Activated CD4-positive, alpha-beta T cell treated with anti-CD3 and anti-CD28 coated beads, Interleukin-2, amount 10 ng/mL, durations not matched to agents 7 days and 5 days (primary cell): ENCODE measurements at places on chromosomes 16 and 17. TPM values are rescaled to one million over a fixed set of nuclear protein-coding genes. Genes with fewer than 3 reads are reported as not detected.

DNA sequence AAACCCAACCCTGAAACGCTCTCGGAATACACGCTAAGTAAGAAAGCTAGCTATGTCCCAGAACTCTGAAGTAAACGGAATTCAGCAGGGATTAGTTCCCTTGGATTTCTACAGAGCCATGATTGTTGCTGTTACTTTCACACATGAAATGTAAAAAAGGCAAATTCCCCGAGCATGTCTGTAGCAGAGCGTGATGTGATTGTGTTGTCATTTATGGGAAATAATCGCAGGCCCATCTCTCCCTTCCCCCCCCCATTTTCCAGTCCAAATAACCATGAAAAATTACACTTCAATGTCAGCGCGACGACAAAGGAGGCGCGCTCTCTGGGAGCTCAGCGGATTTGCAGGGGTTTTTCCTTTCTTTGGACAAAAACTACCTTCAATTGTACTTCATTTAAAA, 209.0 kb downstream of the ZFHX3 start:
- no peak for DNase-seq

DNA sequence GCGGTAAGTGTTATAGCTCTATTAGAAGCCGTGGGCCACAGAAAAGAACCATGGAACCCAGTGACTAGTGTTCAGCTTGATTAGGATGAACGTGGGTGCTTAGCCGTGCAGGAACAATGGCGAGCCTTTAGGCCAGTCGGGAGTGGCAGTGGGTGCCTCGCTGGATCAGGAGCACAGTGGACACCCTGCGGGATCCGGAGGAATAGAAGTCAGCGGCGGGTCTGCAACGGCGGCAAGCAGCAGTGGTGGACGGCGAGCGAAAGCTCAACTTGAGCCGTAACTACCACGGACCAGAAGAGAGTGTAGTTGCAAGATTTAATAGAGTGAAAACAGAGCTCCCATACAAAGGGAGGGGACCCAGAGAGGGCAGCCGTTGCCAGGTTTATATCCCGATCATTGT, 37.3 kb upstream of the CDH15 start:
- DNase-seq, result no peak

- DNase-seq, result no peak
Observed at GRCh38 chr16:76932541-76933211, 258.3 kb upstream of the MON1B start.

DNA sequence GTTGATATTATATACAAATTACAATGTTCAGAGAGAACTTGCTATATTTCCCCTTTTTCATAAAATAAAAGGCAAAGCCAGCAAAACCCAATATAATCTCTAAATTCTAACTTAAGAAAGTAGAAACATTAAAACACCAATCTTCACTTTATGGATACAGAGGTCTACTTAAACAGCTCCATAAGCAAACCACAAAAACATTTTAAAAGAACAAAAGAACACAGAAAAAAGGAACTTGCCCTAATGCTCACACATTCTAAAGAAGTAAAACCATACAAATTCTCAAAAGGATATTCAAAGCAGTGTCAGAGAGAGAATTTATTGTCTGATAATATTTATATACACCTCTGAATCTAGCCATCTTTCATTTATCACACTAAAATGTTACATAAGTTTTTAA, 606 bp downstream of the ABCA10 start:
- DNase-seq, result no peak

- DNase-seq, result no peak
Observed at GRCh38 chr16:46709469-46710005, 20.1 kb downstream of the ORC6 start.

SLFN12 gene
- total RNA-seq, result 11.7 TPM

- DNase-seq, result no peak
Observed at GRCh38 chr16:68088130-68088972, 3.2 kb downstream of the NFATC3 start.

- no peak for DNase-seq
Observed at GRCh38 chr16:47590472-47590871, 129.3 kb downstream of the PHKB start.

KRTAP2-1 gene
- not detected for total RNA-seq

CA5A gene
- not detected for total RNA-seq

DNA sequence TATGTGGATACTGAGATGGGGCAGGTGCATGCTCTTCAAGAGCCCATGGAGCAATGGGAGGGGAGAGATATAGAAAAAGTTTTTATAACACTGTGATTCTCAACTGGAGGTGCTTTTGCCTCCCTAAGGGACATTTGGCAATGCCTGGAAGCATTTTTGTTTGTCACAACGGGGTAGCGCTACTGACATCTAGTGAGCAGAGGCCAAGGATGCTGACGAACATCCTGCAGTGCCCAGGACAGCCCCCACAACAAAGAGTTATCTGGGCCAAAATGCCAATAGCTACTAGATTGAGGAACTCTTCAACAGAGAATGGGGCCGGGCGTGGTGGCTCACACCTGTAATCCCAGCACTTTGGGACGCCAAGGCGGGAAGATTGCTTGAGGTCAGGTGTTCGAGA, 67.2 kb upstream of the CLEC3A start:
- no peak for DNase-seq

GRCh38 chr17:20184181-20184580, 175.0 kb downstream of the SPECC1 start:
- DNase-seq, result no peak

PPY gene
- not detected for total RNA-seq

DNA sequence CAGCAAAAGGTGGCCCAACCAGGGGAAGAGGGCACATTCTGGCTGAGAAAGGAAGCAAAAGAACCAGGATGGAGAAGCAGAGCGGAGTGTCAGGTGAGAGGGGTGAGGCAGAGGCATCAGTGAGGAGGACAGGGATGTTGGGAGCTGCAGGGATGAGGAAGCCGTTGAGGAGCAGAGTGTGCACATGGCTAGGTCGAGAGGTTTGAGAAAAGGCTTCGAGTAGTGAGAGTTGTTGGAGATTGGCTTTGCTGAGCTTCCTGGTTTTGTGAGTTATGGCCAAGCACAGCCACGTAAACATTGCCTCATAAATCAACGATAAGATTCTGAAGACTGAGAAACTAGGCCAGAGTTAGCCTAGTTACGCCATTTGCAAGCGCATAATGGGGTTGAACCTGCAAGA, 26.9 kb downstream of the DNAH2 start:
- DNase-seq, result no peak

ABCA3 gene
- 6.0 TPM for total RNA-seq

DNA sequence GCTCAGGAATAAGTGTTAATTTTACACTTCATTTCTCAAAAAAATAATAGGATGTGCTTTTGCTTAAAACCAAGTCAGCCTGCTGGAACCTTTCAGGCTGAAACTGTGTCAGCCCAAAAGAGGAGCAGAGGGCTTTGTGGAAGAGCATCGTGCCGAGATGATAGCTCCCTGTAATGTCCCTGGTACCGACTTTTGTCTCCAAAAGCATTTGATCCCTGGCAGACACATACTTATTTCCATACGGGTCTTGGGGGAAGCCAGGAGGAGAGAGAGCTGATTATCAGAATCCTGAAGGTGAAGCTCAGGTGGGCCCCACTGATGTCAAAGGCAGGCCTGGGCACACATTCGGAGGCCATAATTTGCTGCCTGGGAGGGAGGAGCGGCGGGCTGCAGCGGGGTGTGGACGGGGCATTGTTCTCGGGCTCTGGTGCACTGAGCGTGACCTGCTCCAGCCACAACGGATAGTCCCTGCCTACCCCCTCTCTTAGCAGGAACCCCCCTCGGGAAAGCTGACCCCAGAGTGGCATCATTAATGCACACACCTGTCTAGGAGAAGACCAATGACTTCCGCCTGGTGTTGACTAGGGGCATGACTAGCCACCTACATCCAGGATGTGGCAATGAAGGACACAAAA, 155.9 kb downstream of the C16orf78 start:
- DNase-seq, result no peak
